ENCODE measurements at places on chromosomes 1 and 21. TPM values are rescaled to one million over a fixed set of nuclear protein-coding genes. Genes with fewer than 3 reads are reported as not detected.

DNA sequence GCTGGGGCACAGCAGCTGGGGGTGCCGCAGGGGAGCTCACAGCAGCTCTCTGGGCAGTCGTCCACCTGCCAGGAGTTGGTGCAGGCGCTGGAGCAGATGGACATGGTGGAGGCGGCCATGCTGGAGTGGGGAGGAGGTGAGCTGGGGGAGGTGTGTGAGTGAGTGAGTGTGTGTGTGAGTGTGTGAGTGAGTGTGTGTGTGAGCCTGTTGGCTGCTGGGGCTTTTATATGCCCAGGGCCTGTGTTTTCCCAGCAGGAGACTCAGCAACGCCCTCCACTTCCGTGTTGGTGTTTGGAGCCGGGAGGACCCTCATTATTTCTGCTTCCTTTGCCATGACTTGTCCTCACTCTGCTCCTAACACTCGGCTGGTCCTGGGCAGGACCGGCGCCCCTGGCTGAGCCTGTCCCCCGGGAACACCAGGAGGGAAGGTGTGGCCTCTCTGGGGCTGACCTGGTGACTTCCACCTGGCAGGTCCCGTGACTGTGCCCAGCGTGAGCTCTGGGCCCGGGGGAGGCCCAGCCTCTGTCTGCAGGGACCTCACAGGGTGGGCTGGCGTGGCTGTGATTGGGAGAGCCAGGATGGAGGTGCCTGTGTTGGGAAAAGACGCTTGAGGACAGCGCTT is at the start of gene KRTAP10-2:
KRTAP10-2 (minus strand) TSS at position 166 of the 622 bp plus-strand sequence; CDS start at position 119, 47 bp downstream.
- peaks cover 35% of the 10 kb centered on the region for H3K27me3 ChIP-seq
- DNase-seq, result peak; percentile 9
- peaks cover 8% of the 10 kb centered on the region for H3K36me3 ChIP-seq
- H3K27ac ChIP-seq, result peak within 1 kb of the TSS; percentile 4
- no peak within 1 kb of the TSS for H3K4me3 ChIP-seq
- H3K4me1 ChIP-seq, result peaks cover 10% of the 10 kb centered on the region

DNA sequence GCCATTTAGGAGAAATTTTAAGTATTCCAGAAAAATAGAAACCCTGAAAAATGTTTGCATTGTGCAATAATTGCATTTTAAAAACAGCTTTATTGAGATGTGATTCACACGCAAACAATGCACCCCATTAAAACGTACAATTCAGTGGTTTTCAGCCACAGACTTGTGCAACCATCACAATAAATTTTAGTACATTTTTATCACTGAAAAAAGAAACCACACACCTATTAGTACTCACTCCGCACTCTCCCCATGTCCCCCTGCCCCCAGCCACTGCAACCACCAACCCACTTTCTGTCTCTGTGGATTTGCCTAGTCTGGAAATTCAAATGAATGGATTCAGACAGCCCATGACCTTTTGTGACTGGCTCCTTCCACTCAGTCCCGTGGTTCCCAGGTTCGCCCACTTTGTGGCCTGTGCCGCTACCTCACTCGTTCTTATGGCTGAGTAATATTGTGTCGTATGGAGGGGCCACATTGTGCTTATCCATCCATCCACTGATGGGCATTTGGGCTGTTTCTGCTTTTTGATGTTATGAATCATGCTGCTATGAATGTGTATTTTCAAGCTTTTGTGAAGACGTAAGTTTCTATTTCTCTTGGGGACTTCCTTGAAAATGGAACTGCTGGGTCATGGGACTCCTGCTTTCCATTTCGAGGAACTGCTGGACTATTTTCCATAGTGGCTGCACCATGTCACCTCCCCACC is 147.7 kb upstream of the ARHGEF16 start:
- no peak for DNase-seq
- no peak overlapping the region for H3K4me3 ChIP-seq
- peaks cover 8% of the 10 kb centered on the region for H3K27me3 ChIP-seq
- H3K4me1 ChIP-seq, result peaks cover 5% of the 10 kb centered on the region
- H3K27ac ChIP-seq, result no peak overlapping the region
- H3K36me3 ChIP-seq, result no peaks in the 10 kb centered on the region

GRCh38 chr1:56627019-56627635 is 18.0 kb upstream of the PRKAA2 start:
- H3K4me1 ChIP-seq, result no peaks in the 10 kb centered on the region
- H3K36me3 ChIP-seq, result no peaks in the 10 kb centered on the region
- peaks cover 15% of the 10 kb centered on the region for H3K27me3 ChIP-seq
- H3K27ac ChIP-seq, result no peak overlapping the region
- H3K4me3 ChIP-seq, result no peak overlapping the region

- peaks cover 4% of the 10 kb centered on the region for H3K4me1 ChIP-seq
- DNase-seq, result no peak
- no peak overlapping the region for H3K4me3 ChIP-seq
- no peak overlapping the region for H3K27ac ChIP-seq
These were observed 5.7 kb upstream of the PLPP3 start for GRCh38 chr1:56584910-56585528.

- no peaks in the 10 kb centered on the region for H3K36me3 ChIP-seq
- H3K27me3 ChIP-seq, result peaks cover 2% of the 10 kb centered on the region
- no peaks in the 10 kb centered on the region for H3K4me1 ChIP-seq
- DNase-seq, result no peak
- H3K4me3 ChIP-seq, result no peak overlapping the region
These were observed 51.0 kb upstream of the EFHD2 start for GRCh38 chr1:15358565-15359133.

DNA sequence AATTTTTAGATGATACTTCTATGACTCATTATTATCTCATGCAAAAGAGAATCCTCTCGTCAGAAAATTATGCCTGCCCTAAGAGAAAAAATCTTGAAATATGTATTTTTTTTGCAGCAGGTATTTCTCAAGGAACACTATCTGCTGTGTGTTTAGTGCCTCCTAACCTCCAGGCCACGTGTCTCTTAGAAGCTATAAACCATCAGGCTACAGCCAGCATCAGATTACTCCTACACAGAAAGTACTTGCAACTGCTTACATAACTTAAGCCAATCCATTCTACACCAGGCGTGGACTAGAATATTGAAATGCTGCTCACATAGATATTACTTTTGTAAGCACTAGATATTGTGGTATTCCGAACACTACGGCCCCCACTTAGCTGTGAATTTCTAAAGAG is 933.4 kb downstream of the PLA2G4A start:
- DNase-seq, result no peak
- H3K27ac ChIP-seq, result no peak overlapping the region
- no peak overlapping the region for H3K4me3 ChIP-seq
- H3K4me1 ChIP-seq, result no peaks in the 10 kb centered on the region
- no peaks in the 10 kb centered on the region for H3K36me3 ChIP-seq

Gene OR2L13
- not detected for total RNA-seq

Gene FCGR2B
- 77.5 TPM for total RNA-seq

DNA sequence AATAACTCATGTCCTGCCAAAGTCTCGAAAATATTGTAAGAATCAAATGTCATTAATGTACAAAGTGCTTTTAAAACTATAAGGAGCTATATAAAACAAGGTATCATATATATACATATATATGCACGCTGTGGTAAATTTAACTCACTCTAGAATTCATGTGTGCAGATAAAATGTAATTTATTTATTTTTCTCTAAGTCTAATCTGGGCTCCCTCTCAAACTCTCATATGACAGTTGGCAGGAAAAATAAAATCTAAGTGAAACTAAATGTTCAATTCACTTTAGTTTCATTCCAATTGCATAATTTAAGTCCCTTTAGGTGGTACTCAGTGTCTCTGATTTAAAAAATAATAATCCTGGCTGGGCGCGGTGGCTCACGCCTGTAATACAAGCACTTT is 372.0 kb upstream of the DAB1 start:
- DNase-seq, result no peak
- H3K4me1 ChIP-seq, result no peaks in the 10 kb centered on the region
- no peak overlapping the region for H3K4me3 ChIP-seq
- no peaks in the 10 kb centered on the region for H3K27me3 ChIP-seq
- H3K36me3 ChIP-seq, result no peaks in the 10 kb centered on the region

Gene FMO2
- total RNA-seq, result not detected

Gene PLA2G2D
- total RNA-seq, result 0.16 TPM

Gene RBM11
- total RNA-seq, result 1.6 TPM

- H3K27me3 ChIP-seq, result no peaks in the 10 kb centered on the region
- peaks cover 57% of the 10 kb centered on the region for H3K36me3 ChIP-seq
- peak overlapping the region; percentile 24 for H3K27ac ChIP-seq
- peaks cover 43% of the 10 kb centered on the region for H3K4me1 ChIP-seq
- peak; percentile 74 for DNase-seq
These were observed 36.0 kb upstream of the IL19 start for GRCh38 chr1:206734499-206735142.

DNA sequence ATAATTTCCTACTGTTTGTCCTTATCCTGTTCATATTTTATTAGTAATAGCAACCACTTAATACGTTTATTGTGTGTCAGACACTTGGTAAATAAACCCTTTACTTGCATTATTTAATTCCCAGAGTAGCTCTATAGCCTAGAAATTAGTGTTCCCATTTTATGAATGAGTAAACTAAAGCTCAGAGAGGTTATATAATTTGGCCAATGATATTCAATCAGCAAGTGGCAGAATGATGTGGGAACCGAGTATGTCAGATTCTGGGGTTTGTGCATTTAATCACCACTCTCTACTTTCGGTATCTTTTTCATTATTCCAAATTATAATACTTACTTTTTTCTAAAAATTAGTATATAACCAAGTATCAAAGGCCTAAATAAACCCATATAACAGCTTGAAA is 6.6 kb upstream of the ARPC5 start:
- no peak for DNase-seq
- H3K27ac ChIP-seq, result no peak overlapping the region
- no peaks in the 10 kb centered on the region for H3K36me3 ChIP-seq
- no peaks in the 10 kb centered on the region for H3K4me1 ChIP-seq
- no peak overlapping the region for H3K4me3 ChIP-seq
- peaks cover 5% of the 10 kb centered on the region for H3K27me3 ChIP-seq

DNA sequence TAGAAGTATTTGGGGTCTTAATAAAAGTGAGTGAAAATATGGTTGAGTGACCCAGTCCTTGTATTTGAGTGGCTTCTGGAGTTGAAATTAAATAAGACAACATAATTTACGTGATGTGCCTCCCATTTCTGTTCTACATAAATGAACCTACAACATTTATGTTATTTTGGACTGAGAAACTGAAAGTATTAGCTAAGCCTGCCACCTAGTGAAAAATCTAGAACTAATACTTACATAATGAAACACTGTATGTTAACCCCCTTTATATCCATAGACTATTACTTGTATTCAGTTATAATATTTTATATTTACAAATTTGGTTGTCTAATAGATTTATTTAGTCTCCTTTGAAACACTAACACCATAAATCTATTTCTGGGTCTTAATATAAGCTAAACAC is 298.9 kb downstream of the KCNT2 start:
- no peaks in the 10 kb centered on the region for H3K4me1 ChIP-seq
- H3K4me3 ChIP-seq, result no peak overlapping the region
- H3K27me3 ChIP-seq, result no peaks in the 10 kb centered on the region
- H3K36me3 ChIP-seq, result no peaks in the 10 kb centered on the region
- DNase-seq, result no peak

DNA sequence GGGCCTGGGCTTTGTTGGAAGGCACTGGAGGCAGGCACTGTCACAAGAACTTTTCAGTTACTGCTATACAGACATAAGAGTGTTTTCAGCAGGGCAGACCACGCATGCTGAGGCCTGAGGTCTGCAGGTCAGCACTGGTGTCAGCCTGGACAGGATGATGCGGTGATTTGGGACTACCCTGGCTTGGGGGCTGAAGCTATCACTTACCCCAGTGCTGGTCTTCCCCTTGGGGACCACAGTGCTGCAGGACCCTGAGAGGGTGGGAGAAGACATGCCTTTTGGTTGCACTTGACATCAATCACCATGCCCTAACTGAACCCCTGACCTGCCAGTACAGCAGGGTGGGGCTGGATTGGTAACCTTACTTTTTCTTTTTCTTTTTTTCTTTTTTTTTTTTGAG is 9.2 kb downstream of the DMRTB1 start:
- no peak for DNase-seq
- no peaks in the 10 kb centered on the region for H3K27me3 ChIP-seq
- H3K4me3 ChIP-seq, result no peak overlapping the region

- peaks cover 15% of the 10 kb centered on the region for H3K4me1 ChIP-seq
- no peak overlapping the region for H3K4me3 ChIP-seq
- peaks cover 4% of the 10 kb centered on the region for H3K36me3 ChIP-seq
- DNase-seq, result no peak
- no peak overlapping the region for H3K27ac ChIP-seq
- H3K27me3 ChIP-seq, result no peaks in the 10 kb centered on the region
These were observed 3.9 kb upstream of the TP53BP2 start for GRCh38 chr1:223849352-223850254.

Gene HAX1
- total RNA-seq, result 89.4 TPM

- peak overlapping the region; percentile 44 for H3K4me3 ChIP-seq
- peaks cover 20% of the 10 kb centered on the region for H3K36me3 ChIP-seq
- no peaks in the 10 kb centered on the region for H3K27me3 ChIP-seq
- peak overlapping the region; percentile 80 for H3K27ac ChIP-seq
- H3K4me1 ChIP-seq, result peaks cover 59% of the 10 kb centered on the region
- DNase-seq, result no peak
These were observed 59.9 kb downstream of the LRRC8C start for GRCh38 chr1:89692601-89693521.

DNA sequence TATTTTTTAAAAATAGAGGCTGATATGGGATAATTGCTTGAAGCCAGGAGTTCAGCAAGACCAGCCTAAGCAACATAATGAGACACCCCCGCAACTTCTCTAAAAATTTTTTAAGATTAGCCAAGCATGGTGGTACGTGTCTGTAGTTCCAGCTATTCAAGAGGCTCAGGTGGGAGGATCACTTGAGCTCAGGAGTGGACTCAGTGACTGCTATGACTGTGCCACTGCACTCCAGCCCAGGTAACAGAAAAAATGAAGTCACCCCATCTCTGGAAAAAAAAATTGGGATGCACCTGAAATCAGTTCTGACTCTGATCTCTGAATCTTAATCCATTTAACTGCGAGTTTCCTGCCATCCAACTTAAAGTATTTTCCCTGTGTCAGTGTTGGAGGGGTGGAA is 124.2 kb downstream of the MRPS6 start:
- H3K4me1 ChIP-seq, result peaks cover 15% of the 10 kb centered on the region
- H3K36me3 ChIP-seq, result no peaks in the 10 kb centered on the region
- H3K27me3 ChIP-seq, result peaks cover 5% of the 10 kb centered on the region
- no peak overlapping the region for H3K27ac ChIP-seq

- H3K27ac ChIP-seq, result no peak overlapping the region
- H3K4me3 ChIP-seq, result no peak overlapping the region
- H3K27me3 ChIP-seq, result peaks cover 11% of the 10 kb centered on the region
- DNase-seq, result no peak
These were observed 22.6 kb upstream of the PRELP start for GRCh38 chr1:203453016-203453415.

Gene RNU1-1
- 3,526 TPM for total RNA-seq

DNA sequence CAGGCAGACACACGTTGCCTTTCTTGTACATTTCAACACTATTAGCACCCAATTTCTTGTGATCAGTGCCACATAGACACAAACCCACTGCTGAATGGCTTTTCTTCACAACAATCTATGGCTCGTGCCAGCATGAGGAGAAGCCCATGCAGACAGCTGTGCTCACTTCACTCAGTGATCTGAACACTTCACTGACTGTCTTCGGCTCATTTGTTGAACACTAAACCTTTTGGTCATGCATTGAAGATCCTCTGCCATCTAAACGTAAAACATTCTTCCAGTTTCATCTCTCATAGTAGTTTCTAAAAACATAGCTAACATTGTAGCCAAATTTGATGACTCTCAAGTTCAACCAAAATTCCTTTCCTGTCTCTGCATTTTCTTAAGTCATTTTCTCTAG is 331.0 kb upstream of the ZP4 start:
- no peaks in the 10 kb centered on the region for H3K27me3 ChIP-seq
- no peak for DNase-seq
- no peaks in the 10 kb centered on the region for H3K4me1 ChIP-seq
- no peak overlapping the region for H3K4me3 ChIP-seq
- no peaks in the 10 kb centered on the region for H3K36me3 ChIP-seq

Gene LCE3D
- not detected for total RNA-seq

Gene UBASH3A
- not detected for total RNA-seq

GRCh38 chr21:45153358-45154318 is 79.3 kb downstream of the ADARB1 start:
- peak overlapping the region; percentile 20 for H3K27ac ChIP-seq
- DNase-seq, result no peak
- peak overlapping the region; percentile 55 for H3K4me3 ChIP-seq
- H3K27me3 ChIP-seq, result no peaks in the 10 kb centered on the region
- H3K4me1 ChIP-seq, result peaks cover 46% of the 10 kb centered on the region

Data from activated B cell treated with CpG ODN at 0.5 μM for 24 hours (primary cell).